Tongue (tissue), 3 donors: ENCODE measurements at places on chromosomes 11 and 22. TPM values are rescaled to one million over a fixed set of nuclear protein-coding genes. Genes with fewer than 3 reads are reported as not detected.

Gene POTEH
- total RNA-seq = not detected

Gene LRRN4CL
- total RNA-seq = 33.8 TPM

Gene JHY
- 1.1 TPM for total RNA-seq

Gene BTBD18
- not detected for total RNA-seq

Gene TRIM51
- not detected for total RNA-seq

Gene ISX
- total RNA-seq = not detected

Gene OR8H3
- not detected for total RNA-seq

Gene TRPT1
- 53.3 TPM for total RNA-seq

Gene PNPLA5
- total RNA-seq = not detected

Gene SAAL1
- 16.2 TPM for total RNA-seq
